ENCODE measurements at places on chromosomes 1 and 21.

DNA sequence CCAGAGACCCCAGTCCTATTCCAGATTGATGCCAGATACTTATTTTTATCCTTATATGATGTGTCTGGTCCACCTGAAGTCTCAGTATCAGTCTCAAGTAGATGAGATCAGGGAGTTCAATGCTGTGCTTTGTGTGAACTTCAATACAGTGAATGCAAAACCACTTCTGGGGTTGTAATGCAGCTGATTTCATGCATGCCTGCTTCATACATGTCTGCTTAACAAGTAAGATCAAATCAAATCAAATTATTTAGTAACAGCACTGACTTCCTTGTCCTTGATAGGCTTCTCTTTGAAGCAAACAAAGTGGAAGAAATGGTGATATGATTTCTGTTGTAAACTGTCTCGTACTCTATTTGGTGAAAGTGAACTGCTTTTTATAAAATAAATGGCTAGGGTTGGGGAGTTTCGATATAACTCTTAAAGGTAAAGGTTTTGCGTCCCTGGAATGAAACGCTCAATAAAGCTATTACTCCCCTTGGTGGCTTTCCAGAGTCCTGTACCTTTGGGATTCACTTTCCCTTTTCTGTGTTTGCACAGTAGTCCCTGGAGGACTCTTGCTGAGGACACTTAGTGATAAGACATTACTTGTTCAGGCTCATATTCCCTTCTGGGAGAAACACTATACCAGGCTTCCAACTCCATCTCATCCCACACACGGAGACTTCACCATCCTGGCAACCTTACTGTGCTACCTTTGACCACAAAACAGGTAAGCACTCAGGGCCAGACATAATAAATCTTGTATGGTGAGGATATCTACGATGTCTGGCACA lies 59.3 kb downstream of the FH start:
- no peak for DNase-seq

GRCh38 chr1:247408100-247408499 lies 7.9 kb upstream of the NLRP3 start:
- no peak for DNase-seq

DNA sequence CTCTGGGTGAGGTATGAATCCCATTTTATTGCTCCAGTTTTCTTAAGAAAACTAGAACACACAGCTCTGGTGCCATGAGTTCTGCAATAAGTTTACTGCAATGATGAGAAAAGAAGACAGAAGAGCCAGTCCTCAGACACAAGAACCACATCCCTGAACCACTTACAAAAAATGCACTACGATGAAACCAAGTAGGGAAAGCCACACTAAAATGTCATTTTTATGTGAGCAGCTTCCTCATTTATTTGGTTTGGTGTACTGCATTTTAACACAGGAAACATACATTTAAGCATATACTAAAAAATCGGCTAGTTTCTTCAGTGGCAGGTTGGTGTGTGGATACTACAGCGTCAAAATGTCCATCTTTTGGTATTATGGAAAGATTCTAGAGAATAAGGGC lies 95.9 kb downstream of the PTPN14 start:
- no peak for DNase-seq

DNA sequence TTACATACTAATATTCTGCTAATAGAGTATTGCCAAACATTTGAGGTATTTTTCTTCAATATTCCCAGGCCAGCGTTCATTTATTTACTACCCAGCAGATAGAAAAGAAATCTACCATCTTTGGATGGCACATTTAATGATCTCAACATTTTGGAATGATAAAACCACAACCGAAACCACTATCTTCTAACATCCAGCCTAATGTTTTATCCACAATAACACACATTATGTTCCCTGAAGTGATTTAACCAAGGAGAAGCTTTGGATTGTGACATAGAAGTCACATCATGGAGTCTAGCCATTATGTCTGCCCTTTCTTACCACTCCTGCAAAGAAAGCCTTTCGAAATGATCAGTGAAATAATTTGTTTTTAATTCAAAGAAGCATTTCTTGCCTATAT lies 497.1 kb upstream of the PLXNA2 start:
- DNase-seq = no peak

- DNase-seq = no peak
These were observed 22.5 kb upstream of the IKBKE start for GRCh38 chr1:206447792-206448191.

DNA sequence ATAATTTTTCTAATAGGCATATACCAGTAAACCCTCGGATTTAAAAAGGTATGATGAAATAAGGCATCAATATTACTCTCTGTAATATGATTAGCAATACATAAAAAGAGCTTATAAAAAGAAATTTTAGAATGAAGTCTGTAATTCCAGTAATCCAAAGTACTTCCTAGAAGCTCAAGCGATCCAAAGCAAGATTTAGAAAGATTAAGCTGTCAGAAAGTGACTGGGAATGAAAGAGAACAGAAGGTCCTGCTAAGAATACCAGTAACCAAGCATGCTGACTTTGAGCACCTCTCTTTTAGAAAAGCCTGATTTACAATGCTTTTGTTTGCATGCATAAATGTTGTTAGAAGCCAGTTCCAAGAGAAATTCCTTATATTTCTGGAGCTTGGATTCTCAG lies 125.1 kb downstream of the GIPC2 start:
- no peak for DNase-seq

- no peak for DNase-seq
These were observed 9.0 kb upstream of the VHLL start for GRCh38 chr1:156308078-156308477.

- no peak for DNase-seq
These were observed 590 bp downstream of the CNN3 start for GRCh38 chr1:94926126-94926914.

GRCh38 chr1:44044071-44044801 lies 13.0 kb upstream of the SLC6A9 start:
- DNase-seq = no peak

DNA sequence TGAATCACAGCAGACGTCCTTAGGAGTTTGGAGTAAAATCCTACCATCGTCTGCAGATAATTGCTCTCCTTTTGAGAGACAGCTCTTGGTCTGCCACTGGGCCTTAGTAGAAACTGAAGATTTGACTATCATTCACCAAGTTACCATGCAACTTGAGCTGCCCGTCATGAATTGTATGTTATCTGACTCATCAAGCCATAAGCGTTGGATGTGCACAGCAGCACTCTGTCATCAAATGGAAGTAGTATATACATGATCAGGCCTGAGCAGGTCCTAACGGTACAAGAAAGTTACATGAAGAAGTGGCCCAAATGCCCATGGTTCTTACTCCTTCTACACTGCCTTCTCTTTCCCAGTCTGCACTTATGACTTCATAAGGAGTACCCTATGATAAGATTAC lies 317.8 kb downstream of the GPATCH2 start:
- no peak for DNase-seq

DNA sequence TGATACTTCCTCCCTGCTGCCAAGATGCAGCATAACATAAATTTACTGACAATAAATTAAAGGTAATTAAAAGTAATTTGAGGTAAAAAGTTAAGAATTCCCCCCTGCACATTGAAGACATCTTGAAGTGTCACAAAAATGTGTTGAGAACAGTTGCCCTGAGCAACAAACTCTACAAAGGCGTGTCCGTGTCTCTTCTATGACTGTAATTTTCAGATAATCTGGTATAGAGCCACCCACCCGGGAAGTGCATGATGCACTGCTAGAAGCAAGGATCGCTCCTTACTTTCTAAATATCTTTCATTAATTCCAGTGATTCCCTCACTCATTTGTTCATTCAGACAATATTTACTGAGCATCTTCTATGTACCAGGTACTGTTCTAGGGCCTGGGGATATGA lies 11.0 kb upstream of the CASQ1 start:
- DNase-seq = no peak

- DNase-seq = no peak
These were observed 86.2 kb downstream of the SIK1 start for GRCh38 chr21:43340491-43341377.
